ENCODE measurements at places on chromosomes 1 and 21.

- DNase-seq = peak; percentile 82
Observed at GRCh38 chr21:42655796-42656770, 2.7 kb downstream of the PDE9A start.

DNA sequence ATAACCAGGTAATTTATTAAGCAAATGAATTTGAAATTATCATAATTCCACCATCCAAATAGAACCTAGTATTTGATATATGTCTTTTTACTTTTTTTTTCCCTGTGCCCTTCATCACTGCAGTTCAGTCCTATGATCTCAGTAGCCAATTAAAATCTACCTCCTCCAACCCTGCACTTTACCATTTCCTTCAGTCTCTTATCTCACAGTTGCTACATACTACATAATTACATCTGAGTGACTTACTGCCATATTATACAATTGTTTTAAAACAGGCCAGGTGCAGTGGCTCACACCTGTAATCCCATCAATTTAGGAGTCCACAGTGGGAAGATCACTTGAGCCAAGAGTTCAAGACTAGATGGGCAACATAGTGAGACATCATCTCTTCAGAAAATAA lies 73.2 kb downstream of the PRKACB start:
- no peak for DNase-seq

DNA sequence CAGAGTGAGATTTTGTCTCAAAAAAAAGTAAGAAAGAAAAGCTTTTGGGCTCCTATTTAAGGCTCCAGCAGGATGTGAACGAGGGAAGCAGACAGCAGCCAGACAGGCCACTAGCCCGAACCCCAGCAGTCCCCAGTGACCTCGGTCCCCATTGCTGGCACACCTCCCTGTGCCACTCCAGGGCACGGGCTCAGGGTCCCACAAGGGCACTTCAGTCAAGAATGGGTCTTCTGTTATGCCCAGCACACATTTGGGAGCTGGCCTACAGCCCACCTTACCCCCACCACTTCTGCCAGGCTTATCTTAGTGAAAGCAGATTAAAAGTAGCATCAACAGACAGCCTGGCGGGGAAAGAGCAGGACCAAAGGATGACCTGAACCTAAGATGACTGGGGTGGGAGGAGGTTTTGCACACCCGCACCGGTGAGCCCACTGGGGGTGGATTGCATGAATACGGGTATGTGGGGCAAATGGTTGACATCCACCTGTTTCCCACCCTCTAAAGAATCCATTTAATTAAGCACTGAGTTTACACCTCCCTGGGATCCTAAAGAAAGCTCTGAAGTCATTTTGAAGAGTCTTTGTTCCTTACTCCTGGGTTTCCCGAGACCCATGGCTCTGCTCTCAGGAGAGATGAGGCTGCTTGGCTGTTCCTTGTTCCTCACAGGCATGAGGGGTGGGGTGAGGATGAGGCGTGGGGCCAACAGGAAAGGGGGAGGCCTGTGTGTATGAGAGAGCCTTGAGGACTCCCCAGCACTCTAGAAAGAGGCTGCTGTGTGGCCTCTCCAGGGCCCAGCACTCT lies 4.7 kb downstream of the CHI3L1 start:
- DNase-seq = peak; percentile 27

DNA sequence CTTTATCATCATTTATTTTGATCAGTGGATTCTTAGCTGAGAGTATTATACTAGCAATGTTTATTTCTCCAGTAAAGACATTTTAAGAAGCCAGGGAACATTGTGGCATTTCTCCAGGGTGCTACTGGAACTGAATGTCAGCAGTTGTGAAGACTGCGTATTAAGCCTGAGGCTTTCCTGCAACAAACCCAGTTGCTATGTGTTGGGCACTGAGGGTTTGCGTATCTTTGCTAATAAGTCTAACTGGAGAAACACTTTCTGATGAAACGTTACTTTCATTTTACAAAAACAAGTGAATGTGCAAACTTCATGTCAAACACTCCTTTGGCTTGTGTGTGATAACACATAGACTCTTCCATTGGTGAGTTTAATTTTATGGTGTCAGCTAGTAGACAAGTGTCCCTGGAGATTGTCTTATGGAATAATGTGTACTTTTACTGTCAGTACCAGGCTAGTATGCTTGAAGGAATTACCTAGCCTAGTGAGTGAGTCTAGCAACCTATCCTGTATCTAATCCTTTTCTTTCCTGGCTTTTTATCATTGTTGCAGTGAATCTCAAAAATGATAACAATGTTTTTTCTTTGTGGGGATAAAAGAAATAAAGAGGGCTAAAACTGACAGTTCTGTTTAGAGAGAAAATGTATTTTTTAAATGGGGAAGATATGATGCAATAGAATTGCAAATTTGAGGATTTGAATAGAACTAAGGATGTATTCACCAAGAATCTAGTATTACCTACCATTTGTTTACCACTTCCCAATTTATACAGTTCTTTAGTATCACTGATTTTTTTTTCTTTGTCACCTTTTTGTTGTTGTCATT lies 70.1 kb downstream of the MTR start:
- no peak for DNase-seq

DNA sequence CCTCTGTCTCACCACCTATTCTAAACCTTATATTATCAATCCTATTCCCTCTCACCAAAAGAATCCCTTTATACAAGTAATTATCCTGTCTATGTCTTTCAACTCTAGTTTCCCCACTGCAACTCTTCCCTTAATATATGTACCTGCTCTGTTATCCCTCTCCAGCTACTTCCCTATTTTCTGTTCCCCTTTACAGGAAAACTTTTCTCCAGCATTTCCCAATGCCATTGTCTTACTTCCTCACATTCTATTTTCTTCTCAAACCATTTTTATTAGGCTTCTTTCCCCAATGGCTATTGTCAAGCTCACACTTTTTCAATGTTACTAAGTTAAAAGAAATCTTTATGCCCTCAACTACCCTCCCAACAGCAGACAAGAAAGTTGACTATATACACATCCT lies 11.6 kb downstream of the DPYD start:
- no peak for DNase-seq

Measured in thyroid gland (tissue), 4 donors.